ENCODE measurements at places on chromosomes 2 and 18. TPM values are rescaled to one million over a fixed set of nuclear protein-coding genes. Genes with fewer than 3 reads are reported as not detected.

Gene MAP2
- total RNA-seq: 9.2 TPM

Gene SATB2
- 3.6 TPM for total RNA-seq

Gene TNFRSF11A
- 3.1 TPM for total RNA-seq

Gene CNGA3
- total RNA-seq: not detected

Gene AMER3
- total RNA-seq: not detected

Gene CCDC68
- 5.9 TPM for total RNA-seq

Gene BOLL
- total RNA-seq: not detected
